ENCODE measurements at places on chromosomes 7 and 10.

DNA sequence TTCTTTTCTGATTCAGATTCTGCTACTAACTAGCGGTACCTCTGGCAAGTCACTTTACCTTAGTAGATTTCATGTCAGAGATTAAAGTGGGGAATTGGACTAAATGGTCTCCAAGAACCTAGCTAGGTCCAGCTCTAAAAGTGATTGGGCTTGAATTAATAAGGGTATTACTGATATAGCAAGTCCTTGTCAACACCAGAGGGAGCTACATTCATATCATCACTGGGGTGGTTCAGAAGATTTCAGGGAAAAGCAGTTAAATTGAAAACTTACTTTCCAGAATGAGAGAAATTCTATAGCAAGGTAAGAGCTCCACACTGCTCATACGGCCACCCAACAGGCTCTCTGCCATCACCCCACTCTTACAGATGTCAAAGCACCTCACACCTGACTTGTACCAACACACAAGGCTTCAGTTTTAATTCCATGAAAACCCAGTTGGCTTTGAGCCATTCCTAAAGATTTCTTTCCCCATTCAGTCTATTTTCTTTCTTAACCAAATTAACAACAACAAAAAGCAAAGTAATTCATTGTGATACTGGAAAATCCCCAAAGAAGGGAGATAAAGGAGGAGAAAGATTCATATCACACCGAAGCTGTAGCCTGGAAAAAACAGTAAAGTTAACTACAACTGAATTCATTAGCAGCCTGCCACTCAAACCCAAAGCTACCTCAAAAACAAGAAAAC is 38.0 kb upstream of the SPOCK2 start:
- no peak for DNase-seq

GRCh38 chr10:123604506-123604905 is 61.6 kb upstream of the GPR26 start:
- no peak for DNase-seq

- no peak for DNase-seq
Observed at GRCh38 chr10:35388197-35388596, 51.9 kb downstream of the CCNY start.

DNA sequence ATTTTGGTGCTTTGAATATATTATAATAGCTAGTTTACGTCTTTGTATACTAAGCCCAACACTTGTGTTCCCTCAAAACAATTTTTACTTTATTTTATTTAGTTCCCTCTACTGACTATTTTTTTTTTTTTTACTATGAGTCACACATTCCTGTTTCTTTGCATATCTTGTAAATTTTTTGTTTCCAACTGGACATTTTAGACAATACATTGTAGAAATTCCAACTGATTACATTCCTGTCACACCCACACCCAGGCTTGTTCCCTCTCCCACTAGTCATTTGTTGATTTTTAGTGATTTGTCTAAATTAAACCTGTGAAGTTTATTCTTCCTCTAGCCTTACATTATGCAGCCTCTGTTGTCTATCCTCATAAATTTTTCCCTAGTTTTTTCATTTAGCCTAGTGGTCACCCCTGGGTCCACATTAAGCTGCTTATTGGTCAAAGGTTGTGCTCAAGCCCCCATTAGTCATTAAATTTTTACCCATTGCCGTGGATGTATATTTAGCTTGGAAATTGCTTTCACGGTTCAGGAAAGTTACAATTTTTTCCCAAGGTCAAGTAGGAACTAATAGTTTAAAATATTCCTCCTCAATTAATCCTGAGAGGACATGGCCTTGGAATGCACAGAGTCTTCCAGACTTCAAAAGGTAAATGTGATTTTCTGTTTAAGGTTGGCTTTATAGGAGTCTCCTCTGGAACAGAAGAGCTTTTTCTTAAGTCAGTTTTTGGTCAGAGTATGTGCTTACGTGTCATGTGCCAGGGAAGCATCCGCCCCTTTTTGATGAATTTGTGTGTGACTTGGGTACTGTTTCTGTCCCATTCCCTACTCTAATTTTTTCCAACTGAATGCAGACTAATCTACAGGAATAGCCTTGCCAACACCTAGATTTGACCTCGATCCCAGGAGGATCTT is 207.6 kb upstream of the TMEM72 start:
- no peak for DNase-seq

GRCh38 chr10:37747081-37747480 is 110.3 kb downstream of the ZNF248 start:
- no peak for DNase-seq

DNA sequence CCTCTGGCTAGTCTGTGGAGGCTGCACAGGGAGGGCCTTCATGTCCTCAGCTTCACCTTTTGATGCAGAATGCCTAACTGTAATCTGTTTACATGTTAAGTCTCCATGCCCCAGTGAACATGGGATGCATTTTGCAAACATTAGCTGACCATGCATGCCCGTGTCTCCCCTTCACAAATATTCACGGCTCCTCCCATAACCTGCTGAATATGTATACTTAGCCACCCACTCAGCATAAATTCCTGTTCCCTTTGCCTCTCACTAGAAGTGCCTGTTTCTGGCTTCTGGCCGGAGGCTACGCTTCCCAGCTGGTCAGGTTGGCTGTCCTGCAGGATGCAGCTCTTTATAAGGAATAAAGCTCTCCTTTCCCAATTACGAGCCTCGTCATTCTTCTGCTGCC is 552.7 kb downstream of the DNAJB6 start:
- DNase-seq, result no peak

DNA sequence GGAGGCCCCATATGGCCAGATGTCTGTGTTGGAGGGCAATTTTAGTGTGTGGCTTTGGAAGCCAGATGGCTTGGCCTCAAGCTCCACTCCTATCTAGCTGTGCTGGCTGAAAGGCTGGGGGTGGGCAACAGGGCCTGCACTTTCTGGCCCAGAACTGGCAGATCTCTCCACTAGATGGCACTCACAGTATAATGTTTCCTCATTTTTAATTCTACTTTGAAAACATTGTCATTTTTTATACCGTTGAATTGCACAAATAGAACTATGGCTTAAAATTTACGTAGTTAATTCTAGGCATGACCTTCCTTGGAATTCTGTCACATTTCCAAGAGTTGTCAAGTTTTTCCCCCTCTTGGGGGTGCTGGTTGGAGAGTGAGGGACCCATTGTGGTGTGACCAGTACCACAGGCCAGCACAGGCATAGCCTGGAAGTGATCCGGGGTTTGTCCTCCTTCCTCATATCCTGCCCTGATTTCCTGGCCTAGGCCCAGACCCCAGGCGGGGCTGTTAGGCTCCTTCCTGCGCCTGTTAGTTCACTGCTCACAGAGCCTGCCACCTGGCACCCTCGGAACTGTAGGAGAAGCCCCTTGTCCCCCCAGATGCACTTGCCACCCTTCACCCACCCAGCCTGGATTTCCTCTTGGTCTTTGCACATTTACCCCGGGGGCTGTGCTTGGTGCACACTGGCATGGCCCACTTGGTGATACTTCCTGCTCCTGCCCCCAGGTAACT is 52.8 kb downstream of the ARHGAP22 start:
- no peak for DNase-seq

DNA sequence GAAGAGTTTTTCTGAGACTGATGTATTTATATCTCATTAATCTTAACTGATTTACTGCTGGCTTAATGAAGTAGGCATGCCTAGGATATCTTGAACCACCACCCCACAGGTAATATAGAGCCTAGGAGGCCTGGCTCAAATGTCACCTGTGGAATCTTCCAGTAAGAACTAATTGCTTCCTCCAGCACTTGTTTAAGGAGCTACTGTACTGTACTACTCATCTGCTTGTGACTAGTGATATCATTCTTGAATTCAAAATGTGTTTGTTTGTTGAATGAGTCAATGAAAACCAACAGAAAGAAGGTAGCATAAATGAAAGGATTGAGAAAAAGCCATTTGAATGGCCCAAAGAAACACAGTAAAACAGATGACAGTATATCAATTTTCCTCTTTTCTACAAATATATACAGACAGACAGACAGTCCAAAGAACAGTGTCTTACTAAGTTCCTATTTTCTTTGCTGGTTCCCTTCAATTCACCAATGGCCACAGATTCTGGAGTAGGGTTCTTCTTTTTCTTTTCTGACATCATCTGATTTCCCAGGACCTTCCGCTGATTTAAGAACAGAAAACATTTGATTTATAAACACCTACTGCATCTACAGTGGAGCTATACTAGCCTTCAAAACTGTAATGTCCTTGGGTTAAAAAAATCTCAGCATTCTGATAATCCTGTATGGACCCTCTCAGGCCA is 43.7 kb upstream of the SLIT1 start:
- DNase-seq, result no peak

DNA sequence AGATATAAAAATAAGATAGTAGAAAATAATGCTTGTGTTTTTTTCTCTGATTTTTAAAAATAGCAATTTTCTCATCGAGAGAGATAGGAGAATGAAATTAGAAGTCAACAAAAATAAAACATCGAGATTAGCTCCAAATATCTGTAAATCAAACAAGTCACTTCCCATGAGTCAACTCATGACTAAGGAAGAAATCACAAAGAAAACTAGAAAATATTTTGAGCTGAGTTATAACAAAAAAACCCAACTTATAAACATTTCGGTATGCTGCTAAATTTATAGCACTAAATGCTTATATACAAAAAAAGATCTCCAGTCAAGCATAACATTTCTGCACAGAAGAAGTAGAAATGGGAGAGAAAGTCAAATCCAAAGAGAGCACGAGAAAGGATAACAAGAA is 140.1 kb downstream of the ITGA8 start:
- DNase-seq, result no peak

GRCh38 chr7:127819975-127820731 is 168.2 kb downstream of the SND1 start:
- peak; percentile 27 for DNase-seq

GRCh38 chr10:8114741-8115617 is 60.5 kb downstream of the GATA3 start:
- DNase-seq, result no peak

DNA sequence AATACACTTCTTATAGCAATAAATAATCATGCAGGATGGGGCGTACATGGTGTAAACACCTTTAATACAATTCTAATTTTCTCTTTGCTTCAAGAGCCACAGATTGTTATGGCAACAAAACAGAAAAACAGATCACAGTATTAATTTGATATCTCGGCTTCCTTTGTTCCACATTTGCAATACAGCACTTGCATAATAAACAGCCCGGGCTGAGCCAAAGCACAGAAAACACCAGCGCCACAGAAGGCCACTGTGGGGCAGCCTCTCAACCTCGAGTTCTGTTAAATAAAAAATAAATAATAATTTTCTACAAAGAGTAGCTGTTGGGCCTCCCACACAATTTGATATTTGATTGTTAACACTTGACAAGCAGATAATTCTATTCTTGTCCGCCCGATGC is 255.9 kb downstream of the USP6NL start:
- DNase-seq, result no peak

DNA sequence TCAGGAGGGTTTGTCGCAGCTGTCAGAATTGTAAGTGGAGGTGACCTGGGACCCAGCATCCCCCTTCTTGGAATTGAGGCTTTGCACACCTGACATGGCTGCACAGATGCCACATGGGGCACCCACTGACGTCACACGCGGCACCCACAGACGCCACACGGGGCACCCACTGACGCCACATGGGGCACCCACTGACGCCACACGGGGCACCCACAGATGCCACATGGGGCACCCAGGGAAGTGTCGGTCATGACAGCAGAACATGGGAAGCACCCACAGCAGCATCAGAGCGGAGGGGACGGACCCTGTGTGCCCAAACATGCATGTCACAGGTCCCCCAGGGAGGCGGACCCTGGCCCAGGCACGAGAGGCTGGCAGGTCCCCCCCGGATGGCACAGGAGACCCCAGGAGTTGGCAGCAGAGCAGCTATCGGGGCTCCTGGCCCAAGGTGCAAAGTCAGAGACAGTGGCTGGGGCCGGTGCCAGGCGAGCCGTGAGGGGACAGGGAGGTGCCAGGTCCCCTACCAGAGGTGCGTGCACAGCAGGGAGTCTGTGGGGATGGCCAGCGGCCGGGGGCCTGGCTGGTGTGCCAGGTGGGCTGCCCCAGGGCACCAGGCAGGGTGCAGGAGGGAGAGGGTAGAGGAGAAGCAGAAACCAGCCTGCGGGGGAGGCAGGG is 21.1 kb downstream of the KNDC1 start:
- DNase-seq, result no peak

GRCh38 chr7:95026421-95027072 is 119.2 kb downstream of the PPP1R9A start:
- no peak for DNase-seq

GRCh38 chr10:125661941-125662515 is 20.9 kb downstream of the TEX36 start:
- DNase-seq, result peak; percentile 90

- DNase-seq, result no peak
Observed at GRCh38 chr10:129755621-129756020, 208.5 kb downstream of the EBF3 start.

DNA sequence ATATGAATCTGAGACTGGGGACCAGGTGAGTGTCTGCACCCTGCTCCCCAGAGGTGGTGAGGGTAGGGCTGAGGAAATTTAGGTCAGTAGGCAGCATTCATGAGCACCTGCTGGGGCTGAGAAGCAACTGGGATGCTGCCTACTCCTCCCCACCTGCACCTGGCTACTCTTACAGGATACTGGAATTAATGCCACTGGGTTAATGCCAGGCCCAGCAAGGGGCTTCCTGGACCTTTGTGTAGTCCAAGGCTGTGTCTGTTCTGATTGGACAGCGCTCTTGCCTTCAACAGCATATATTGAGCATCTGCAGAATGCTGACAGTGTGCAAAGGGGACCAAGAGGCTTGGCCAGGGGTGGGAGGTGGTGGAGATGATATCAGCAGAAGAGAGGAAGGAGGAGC is 32.1 kb downstream of the ADCYAP1R1 start:
- no peak for DNase-seq

DNA sequence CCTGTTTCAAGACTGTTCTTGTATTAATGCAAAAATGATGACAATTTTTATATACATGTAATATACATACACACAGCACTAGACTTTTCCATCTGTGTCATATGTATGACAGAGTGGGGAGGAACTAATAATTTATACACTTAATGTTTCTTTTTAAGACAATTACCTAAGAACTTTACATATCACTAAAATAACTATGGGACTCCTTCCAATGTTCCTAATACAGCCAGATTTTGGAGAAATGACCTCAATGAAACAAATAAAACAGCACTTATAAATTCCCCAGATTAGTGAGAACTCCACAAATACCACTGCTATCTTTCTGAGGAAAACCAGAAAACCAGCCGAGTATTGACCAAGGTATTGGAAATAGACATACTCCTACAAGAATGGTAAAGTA is 199.4 kb downstream of the ELMO1 start:
- no peak for DNase-seq

DNA sequence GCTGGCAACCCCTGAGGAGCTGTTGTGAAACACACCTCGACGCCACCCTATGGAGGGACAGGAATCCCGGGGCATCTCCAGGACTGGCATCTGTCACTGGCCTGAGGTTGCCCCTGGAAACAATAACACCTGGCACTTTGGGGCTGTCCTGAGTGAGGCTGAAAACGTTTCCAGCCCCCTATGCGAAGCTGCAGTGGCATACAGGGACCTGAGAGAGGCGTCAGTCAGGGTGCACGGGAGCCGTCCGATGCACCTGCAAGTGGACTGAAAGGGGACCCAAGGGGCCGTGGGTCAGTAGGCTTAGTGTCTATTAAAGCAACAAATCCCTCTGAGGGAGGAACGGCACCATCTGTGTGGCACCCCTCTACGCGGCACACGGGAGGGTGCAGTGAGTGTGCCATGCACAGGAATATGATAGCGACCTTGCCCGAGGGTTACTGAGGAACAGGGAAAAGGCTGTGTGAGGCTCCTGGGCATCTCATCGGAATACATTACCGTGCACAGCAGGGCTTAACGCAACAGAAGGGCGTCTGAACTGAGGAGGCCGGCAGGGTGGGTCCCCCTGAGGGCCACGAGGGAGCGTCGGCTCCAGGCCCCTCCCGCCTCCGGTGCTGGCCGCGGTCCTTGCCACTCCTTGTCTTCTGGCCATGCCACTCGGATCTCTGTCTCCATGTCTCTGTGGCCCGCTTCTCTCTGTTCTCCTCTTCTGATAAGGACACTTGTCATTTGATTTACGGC is 50.4 kb downstream of the FOXL3 start:
- DNase-seq, result no peak

Data from NCI-H226 (cell line).